ENCODE measurements at places on chromosomes 1 and 21. TPM values are rescaled to one million over a fixed set of nuclear protein-coding genes. Genes with fewer than 3 reads are reported as not detected.

The NR1I3 gene
- 3.6 TPM for polyA plus RNA-seq

The PDE4B gene
- 10.3 TPM for polyA plus RNA-seq

The UBL4B gene
- polyA plus RNA-seq, result not detected

The SHC1 gene
- 84.1 TPM for polyA plus RNA-seq

The NKAIN1 gene
- 3.4 TPM for polyA plus RNA-seq

The GBP5 gene
- polyA plus RNA-seq, result 0.28 TPM

The CEPT1 gene
- 59.0 TPM for polyA plus RNA-seq

The CCDC27 gene
- 0.20 TPM for polyA plus RNA-seq

The KLHL12 gene
- polyA plus RNA-seq, result 46.4 TPM

The SPATA46 gene
- 2.2 TPM for polyA plus RNA-seq

The OR2T2 gene
- polyA plus RNA-seq, result not detected

The PTPRC gene
- polyA plus RNA-seq, result 4.6 TPM

The EPHA10 gene
- polyA plus RNA-seq, result 0.23 TPM

The IFI44 gene
- polyA plus RNA-seq, result 21.8 TPM

The ATAD3A gene
- polyA plus RNA-seq, result 21.5 TPM

The KCNE1 gene
- polyA plus RNA-seq, result 0.18 TPM

The PTBP2 gene
- 65.3 TPM for polyA plus RNA-seq

The ICOSLG gene
- polyA plus RNA-seq, result 7.3 TPM

The AGT gene
- 42.2 TPM for polyA plus RNA-seq

The SPRR2E gene
- not detected for polyA plus RNA-seq

The GCSAML gene
- polyA plus RNA-seq, result 0.28 TPM

The C1orf94 gene
- not detected for polyA plus RNA-seq

The TNFAIP8L2 gene
- polyA plus RNA-seq, result 1.6 TPM

The SLC37A1 gene
- polyA plus RNA-seq, result 8.0 TPM

The OR2L2 gene
- 0.13 TPM for polyA plus RNA-seq

The FCRL4 gene
- not detected for polyA plus RNA-seq

The PRPF38B gene
- 104 TPM for polyA plus RNA-seq

The KANK4 gene
- polyA plus RNA-seq, result 23.4 TPM

The OLIG1 gene
- polyA plus RNA-seq, result 0.15 TPM

The FAM229A gene
- 7.8 TPM for polyA plus RNA-seq

The F5 gene
- 5.7 TPM for polyA plus RNA-seq

The S100A2 gene
- 3.9 TPM for polyA plus RNA-seq

The PRRX1 gene
- 1.4 TPM for polyA plus RNA-seq

The CALML6 gene
- 0.65 TPM for polyA plus RNA-seq

The LIX1L gene
- 26.3 TPM for polyA plus RNA-seq

The BSND gene
- polyA plus RNA-seq, result 4.1 TPM

The KLF18 gene
- polyA plus RNA-seq, result not detected

The OR2M3 gene
- polyA plus RNA-seq, result 0.08 TPM

The FAM131C gene
- 1.3 TPM for polyA plus RNA-seq

The C1orf216 gene
- 10.8 TPM for polyA plus RNA-seq

The GNAT2 gene
- not detected for polyA plus RNA-seq

The GUCA2B gene
- polyA plus RNA-seq, result not detected

The RSPH1 gene
- 14.4 TPM for polyA plus RNA-seq

The DNAI4 gene
- polyA plus RNA-seq, result 18.4 TPM

The NPHS2 gene
- polyA plus RNA-seq, result 420 TPM

The LRRC71 gene
- polyA plus RNA-seq, result 0.83 TPM

The SLC66A1 gene
- 13.3 TPM for polyA plus RNA-seq

The IGSF9 gene
- 15.6 TPM for polyA plus RNA-seq

The PADI4 gene
- 0.17 TPM for polyA plus RNA-seq

The PPFIA4 gene
- polyA plus RNA-seq, result 9.7 TPM

The PACC1 gene
- polyA plus RNA-seq, result 11.2 TPM

The ATF3 gene
- polyA plus RNA-seq, result 19.1 TPM

The IL24 gene
- 0.23 TPM for polyA plus RNA-seq

The COA6 gene
- 31.2 TPM for polyA plus RNA-seq
